ENCODE measurements at places on chromosomes 5 and 9.

GRCh38 chr5:139998837-139999236 is 44.3 kb downstream of the NRG2 start:
- no peak for DNase-seq

GRCh38 chr5:116011046-116011445 is 21.2 kb upstream of the ARL14EPL start:
- no peak for DNase-seq

GRCh38 chr5:38515092-38515491 is 41.4 kb downstream of the LIFR start:
- no peak for DNase-seq

GRCh38 chr9:87643107-87643650 is 82.7 kb upstream of the CTSL start:
- no peak for DNase-seq

- no peak for DNase-seq
Measured at GRCh38 chr9:36049408-36049807, 12.7 kb downstream of the RECK start.

DNA sequence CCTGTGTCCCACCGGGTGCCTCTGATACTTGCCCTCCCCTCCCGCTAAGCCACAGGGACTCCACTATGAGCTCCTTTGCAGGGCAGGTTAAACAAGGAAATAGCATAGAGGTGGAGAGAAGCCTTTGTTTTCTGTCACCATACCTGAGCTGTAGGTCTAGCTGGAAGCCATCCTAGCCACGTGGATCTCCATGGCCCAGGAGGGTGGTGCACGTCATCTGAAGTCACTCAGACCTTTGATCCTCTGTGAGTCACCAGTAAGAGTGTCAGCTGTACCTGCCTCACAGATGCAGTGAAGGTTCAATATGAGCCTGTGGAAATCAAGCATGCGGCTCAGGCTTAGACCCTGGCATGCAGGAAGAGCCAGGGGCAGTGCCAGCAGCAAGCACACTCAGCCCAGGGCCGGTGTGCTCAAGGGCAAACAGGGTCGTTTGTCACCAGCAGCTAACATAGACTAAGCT is 55.1 kb downstream of the ASS1 start:
- DNase-seq = no peak

DNA sequence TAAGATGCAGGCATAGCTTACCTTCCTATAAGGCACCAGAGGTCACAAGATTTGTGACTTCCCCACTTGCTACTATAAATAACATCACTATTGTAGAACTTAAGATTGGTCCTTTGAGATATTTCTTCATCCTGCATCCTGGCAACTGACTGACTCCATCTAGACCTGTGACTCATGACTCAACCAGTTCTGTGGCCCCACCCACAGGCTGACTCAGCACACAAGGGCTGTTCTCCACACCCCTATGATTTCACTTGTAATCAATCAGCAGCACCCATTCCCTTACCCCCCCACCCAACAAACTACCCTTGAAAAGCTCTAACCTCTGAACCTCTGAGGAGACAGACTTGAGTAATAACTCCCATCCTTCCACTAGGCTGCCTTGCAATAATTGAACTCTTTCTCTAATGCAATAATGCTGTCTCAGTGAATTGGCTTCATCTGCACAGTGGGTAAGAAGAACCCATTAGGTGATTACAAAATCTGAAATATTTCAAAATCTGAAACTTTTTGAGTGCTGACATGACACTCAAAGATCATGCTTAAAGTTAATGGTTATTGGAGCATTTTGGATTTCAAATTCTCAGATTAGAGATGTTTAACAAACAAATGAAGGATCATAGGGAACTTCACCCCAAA is 296.7 kb downstream of the ARL15 start:
- no peak for DNase-seq

DNA sequence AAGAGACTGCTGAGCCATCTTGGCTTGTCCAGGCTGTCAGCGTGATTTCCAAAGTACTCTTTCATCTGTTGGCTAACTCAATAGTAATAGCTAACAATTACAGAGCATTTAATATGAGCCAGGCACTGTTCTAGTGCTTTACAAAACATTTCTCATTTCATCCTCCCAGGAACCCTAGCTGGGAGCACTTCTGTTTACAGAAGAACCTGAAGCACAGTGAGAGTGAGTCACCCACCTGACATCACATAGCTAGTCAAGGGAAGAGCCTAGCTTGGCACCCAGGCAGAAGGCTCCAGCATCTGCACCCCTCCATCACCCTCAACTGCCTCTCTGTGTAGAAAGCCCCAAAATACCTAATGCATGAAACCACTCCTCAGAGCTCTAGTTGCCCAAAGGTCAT is 57.5 kb upstream of the IQGAP2 start:
- DNase-seq = no peak

DNA sequence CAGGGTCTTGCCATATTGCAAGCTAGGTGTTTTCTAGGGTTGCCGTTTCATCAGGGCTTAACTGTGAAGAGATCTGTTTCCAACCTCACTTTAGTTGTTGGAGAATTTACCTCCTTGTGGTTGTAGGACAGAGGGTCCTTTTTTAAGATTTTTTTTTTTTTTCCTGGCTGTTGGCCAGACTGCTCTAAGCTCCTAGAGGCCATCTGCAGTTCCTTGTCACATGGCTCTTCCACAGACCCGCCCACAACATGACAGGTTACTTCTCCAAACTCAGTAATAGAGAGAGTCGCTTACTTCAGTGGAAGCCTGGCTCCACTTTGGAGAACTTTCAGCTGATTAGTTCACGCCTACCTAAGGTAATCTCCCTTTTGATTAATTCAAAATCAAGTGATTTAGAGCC is 543.7 kb downstream of the DMRTA1 start:
- no peak for DNase-seq

DNA sequence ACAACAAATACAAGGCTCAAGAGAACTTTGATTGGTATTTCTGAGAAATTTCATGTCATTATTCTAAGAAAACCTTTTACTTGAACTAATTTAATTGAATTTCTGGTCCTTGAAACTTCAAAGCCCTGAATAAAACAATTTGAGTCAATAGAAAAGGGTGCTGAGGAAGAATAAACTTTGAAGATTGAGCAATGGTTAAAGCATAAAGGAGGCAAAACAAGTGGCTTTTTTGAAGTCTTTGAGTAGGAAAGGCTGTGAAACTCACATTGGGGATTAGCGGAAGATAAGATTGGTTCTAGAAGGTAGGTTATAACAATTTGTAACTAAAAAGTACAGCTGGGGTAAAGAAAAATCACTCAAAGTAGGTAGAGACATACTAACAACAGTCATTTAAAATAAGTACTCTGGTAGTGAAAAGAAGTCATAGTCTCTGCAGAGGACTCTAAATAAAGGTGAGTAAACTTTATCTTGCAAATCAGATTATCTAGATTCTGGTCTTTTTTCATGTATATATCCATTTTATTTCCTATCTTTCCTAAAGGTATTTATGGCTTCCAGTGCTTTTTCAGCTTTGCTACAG is 6.4 kb upstream of the PLPP1 start:
- DNase-seq = no peak

All from iPS-NIHi11 (cell line).